ENCODE measurements at places on chromosomes 1 and 21. TPM values are rescaled to one million over a fixed set of nuclear protein-coding genes. Genes with fewer than 3 reads are reported as not detected.

OPRD1 gene
- total RNA-seq, result not detected

HRNR gene
- total RNA-seq, result not detected

FOXD3 gene
- total RNA-seq, result not detected

FAM167B gene
- 5.2 TPM for total RNA-seq

WNT9A gene
- total RNA-seq, result 0.32 TPM

QSOX1 gene
- total RNA-seq, result 128 TPM

CSMD2 gene
- 3.0 TPM for total RNA-seq

TDRD5 gene
- total RNA-seq, result not detected

FCER1G gene
- not detected for total RNA-seq

FBXO2 gene
- 4.3 TPM for total RNA-seq

SPOCD1 gene
- 62.2 TPM for total RNA-seq

PLA2G2D gene
- not detected for total RNA-seq

HORMAD1 gene
- 0.43 TPM for total RNA-seq

KRTAP10-11 gene
- total RNA-seq, result not detected

TXNIP gene
- 69.5 TPM for total RNA-seq

SPRR2D gene
- not detected for total RNA-seq

FAM43B gene
- total RNA-seq, result under 0.01 TPM

MATN1 gene
- not detected for total RNA-seq

LMOD1 gene
- 50.1 TPM for total RNA-seq

OR6K6 gene
- not detected for total RNA-seq

CLCA1 gene
- total RNA-seq, result under 0.01 TPM

LRRC40 gene
- 20.9 TPM for total RNA-seq

KIRREL1 gene
- total RNA-seq, result 120 TPM

FAM229A gene
- total RNA-seq, result 1.3 TPM

OR14K1 gene
- total RNA-seq, result not detected

RGS16 gene
- total RNA-seq, result 1.3 TPM

PTGS2 gene
- total RNA-seq, result 3.0 TPM

IL20 gene
- total RNA-seq, result 0.86 TPM

OXCT2 gene
- total RNA-seq, result 1.7 TPM

RGS18 gene
- not detected for total RNA-seq

PDE4DIP gene
- total RNA-seq, result 42.8 TPM

AKNAD1 gene
- total RNA-seq, result 1.6 TPM

CRNN gene
- not detected for total RNA-seq

TNFSF4 gene
- 127 TPM for total RNA-seq

CFHR3 gene
- total RNA-seq, result not detected

DYNLT5 gene
- 1.7 TPM for total RNA-seq

PRKAA2 gene
- 1.3 TPM for total RNA-seq

G0S2 gene
- total RNA-seq, result 4.8 TPM

Data from fibroblast of villous mesenchyme (primary cell).